Right hindlimb (tissue), 1 donor: ENCODE measurements at places on chromosomes 7 and 10.
A peak's percentile ranks its signal among the peaks of the same experiment; 100 is the strongest.

GRCh38 chr7:23181684-23182553 is at the start of gene NUP42:
Gene NUP42 (plus strand): TSS chr7:23182048. CDS start chr7:23182086, 38 bp downstream.
- peak; percentile 96 for DNase-seq

DNA sequence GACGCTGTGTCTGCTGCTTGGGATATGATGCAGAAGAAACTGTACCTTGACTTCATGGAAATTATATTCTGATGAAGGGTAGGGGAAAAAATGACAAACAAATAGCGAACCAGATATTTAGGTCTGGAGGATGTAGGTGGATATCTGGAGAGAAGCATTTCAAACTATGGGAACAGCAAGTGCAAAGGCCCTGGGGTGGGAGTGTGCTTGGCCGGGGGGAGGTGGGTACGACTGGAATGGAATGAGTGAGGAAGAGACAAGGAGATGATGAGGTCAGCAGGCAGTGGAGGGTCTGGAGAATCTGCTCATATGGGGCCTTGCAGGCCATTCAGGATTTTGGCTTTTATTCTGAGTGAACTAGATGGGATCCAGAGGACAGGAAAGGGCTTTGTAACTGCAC is 65.2 kb downstream of the TLL2 start:
- DNase-seq, result no peak

DNA sequence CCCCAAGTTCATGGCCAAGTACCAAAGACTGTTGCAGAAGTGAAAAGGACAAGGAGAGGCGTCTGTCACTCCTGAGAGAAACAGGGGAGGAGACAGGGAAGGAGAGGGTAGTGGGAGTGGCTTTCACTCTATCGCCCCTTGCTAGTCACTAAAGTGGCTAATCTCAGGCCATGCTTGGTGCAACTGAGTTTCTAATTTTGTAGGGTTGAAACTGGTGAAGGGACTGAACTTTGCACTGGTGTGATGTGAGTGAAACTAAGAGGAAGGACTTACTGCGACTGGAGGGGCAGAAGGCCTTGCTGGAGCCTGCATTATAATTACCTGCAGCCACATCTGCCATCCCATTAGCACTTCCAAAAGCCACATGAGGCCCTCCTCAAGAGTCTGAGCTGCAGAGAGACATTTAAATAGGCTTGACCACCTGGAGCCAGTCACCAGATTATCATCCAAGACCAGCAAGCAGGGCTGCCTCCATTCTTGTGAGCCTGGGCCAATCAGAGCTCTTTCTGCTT is 107.2 kb upstream of the EEPD1 start:
- no peak for DNase-seq

DNA sequence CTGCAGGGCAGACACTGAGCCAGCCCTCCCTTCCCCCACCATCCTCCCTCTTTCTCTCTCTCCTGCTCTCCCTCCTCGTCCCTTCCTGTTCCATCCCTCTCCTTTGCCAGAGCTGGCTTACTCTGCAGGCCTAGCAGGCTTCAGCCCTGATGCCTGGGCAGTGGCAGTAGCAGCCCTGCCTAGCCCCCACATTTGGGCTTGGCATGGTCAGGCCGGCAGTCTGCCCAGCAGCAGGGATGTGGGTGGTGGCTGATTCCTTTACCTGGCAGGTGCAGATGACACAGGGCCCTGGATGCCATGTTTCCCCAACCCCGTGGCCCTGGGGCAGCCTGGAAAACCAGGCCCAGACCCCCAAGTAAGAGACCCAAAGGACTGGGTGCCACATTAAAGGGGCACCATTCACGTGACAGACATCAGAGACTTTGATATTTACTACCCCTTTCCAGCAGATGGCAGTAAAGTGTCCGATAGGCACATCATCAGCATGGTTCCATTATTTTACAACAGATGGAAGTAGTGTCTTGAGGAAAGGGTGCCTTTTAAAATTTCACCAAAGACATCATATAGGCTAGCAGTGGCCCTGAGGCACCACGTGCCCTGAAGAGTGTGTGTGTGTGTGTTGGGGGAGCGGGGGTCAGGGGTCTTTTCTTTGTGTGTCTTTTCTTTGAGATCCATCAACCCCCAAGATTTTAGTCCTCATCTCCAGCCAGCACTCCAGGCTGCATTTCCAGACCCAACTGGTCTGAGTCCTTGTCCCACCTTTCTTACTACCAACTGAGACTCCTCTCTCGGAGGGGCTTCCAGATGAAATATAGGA is 5.9 kb downstream of the KCP start:
- DNase-seq, result no peak

DNA sequence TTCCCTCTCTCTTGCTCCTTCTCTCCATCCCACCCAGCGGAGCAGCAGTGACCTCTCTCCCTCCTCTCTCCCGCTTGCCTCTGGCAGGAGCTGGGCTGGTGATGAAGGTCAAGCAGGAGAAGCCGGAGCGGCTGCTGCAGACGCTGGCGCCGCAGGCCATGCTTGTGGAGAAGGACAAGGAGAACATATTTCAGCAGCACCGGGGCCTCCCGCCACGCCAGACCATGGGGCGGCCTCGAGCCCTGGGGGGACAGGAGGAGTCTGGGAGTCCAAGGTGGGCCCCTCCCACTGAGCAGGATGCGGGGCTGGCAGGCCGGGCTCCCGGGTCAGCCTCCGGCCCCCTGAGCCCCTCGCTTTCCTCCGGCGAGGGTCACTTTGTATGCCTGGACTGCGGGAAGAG is 17.3 kb downstream of the ZNF775 start:
- no peak for DNase-seq

DNA sequence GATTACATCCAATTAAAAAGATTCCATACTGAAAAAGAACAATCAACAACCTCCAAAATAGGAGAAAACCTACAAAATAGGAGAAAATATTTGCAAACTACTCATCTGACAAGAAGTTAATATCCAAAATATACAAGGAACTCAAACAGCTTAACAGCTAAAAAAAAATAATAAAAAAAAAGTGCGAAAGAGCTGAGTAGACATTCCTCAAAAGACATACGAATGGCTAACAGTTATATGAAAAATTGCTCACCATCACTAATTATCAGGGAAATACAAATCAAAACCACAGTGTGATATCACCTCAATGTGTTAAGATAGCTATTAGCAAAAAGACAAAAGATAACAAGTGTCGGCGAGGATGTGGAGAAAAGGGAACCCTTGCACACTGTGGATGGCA is 450.3 kb downstream of the PHTF2 start:
- no peak for DNase-seq

- DNase-seq, result no peak
Measured at GRCh38 chr7:14905764-14906163, 3.2 kb upstream of the DGKB start.

DNA sequence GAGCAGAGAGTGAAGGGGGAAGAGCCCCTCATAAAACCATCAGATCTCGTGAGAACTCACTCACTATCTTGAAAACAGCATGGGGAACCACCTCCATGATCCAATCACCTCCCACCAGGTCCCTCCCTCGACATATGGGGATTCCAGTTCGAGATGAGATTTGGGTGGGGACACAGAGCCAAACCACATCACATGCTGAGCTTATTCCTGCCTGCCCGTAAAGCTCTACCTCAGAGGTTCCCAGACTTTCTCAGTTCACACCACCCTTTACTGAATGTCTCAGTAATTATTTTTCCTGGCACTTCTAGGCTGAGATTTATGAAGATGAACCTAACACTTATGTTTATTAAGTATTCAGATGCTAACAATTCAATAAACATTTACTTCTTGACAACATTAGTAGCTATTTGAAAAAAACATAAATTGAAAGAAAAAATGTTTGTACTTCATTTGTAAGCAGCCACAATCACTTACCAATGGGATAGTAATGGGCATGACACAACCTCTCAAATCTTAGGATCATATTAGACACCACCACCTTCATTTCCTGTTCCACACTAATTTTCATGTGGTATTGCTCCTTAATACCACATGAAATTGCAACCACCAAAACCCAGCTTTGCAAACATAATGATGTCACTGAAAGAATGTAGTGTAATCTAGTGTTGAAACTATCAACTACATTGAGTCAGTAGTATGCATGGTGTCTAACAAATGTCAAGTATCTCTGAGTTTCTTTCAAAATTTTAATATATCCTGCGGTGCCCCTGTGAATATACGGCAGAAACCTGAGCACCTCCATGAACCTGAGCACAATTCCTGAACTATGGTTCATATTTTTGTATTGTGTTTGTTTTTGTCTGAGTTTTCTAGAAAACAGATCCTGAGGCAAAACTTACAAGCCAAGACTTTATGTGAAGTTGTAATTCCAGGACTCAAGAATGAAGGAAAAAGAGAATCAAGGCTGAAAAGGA is 4.5 kb upstream of the DGKI start:
- DNase-seq, result no peak

DNA sequence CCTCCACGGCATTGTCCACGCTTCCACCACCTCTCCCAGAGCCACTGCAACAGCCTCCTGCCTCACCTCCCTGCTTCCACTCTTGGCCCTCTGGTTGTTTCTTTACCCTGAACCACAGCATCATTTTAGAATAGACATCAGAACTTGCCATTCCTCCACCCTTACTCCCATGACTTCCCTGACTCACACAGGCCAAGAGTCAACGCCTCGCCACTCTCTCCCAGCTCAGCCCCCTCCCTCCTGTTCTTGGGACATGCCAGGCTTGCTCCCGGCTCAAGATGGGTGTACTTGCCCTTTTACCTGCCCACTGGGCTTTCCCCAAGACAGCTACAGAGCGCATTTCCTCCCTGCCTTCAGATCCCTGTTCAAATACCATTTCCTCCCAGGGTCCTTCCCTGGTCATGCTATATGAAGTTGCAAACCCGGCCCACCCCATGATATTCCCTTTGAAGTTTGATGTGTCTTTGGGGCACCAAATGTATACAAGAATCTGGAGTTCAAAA is 429.1 kb downstream of the RPS24 start:
- no peak for DNase-seq

DNA sequence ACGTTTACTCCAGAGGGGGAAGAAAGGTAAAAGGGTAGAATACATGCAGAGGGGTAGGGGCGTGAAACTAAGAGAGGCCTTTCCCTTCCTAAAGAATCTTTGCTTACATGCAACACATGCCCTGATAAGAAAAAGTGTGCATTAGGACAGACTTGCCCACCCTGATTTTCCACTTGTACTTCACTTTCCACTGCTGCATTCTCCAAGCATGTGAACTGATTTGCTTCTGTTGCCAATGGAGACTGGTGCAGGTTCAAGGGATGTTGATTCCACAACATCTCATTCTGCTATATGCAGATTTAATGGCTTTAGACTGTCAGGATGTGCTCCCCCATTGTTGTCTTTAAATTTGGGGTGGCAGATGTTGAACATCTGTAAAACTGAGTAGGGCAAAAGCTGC is 237.5 kb upstream of the TCF7L2 start:
- DNase-seq, result no peak

DNA sequence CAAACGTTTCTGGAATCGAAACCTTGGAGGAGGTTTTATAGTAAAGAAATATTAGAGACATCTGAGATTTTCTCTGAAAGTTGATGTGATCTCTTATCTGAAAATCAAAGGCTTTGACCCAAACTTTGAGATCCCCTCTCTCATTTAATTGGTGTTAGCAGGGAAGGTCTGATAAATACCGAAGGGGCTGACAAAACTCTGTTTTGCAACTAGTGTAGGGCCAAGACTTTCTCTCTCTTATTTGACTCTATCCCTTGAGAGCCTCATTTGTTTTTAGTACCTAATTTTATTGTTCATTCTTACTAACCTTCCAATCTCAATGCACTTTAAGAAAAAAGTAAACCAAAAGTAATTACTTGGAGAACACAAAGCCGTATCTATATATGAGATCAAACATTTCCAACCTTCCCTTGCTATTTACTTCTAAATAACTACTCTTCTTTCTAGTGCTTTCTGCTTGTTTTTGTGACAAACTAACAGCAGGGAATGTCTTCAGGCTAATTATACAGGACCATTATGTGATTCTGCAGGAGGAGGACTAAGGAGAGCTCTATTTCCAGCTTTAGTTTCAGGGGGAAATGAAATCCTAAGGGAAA is 33.4 kb upstream of the NPVF start:
- no peak for DNase-seq

DNA sequence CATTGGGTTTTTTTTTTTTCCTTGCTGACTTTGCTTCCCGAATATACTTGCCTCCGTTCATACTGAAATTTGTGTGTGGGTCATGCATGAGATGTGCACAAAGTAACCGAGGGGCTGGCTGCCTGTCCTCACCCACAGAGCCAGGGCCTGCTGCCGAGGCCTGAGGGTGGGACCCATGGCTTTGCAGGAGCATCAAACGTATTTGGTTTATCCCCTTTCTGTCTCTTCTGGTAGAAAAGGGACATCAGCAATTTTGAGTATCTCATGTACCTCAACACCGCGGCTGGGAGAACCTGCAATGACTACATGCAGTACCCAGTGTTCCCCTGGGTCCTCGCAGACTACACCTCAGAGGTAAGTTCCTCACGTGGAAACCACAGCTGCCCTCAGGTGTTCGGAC is 3.5 kb upstream of the LRRC18 start:
- DNase-seq, result no peak

DNA sequence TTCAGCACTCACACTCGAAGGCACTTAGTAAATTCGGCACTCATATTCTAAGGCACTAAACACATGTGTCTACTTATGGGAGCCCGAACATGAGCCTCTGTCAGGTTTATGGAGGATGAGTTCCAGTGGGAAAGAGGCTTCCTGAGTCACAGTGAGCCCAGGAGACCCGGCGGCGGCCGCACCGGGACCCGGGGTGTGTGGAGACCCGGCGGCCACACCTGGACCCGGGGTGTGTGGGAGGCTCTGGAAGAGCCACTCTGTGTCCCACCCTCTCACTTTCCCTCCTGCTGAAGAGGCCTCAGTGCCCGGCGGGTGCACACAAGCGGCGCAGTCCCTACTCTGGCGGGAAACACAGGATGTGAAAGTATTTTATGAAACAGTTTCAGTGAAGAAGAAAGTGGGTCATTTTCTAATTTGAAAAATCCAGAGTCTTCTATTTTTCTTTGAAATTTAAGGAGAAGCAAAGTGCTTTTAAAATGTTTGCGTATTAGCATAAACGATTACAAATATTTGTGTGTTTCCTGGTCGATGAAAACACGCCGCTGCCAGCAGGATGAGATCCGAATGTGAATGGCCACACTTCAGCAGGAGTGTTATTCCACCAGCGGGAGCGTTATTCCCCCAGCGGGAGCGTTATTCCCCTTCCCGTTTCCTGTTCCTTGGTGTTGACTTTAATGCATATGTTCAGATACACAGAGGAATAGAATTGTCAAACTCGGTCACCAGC is 625.1 kb downstream of the DNAJB6 start:
- no peak for DNase-seq

DNA sequence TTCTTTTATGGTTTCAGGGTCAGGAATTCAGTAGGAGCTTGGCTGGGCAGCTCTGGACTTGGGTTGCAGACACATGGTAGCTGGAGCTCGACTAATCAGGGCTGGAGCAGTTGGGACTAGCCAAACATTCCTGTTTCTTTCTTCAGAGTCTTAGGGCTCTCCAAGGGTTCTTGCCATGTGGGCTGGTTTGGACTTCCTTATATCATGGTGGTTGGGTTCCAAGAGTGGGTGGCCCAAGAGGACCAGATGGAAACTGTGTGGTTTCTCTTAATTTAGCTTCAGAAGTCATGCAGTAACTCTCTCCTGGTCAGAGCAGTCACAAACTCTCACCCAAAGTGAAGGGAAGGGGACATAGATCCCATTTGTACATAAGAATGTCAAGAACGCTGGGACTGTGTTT is 270.1 kb upstream of the FZD1 start:
- DNase-seq, result no peak

GRCh38 chr7:142796001-142796500 is 25.3 kb downstream of the PRSS2 start:
- no peak for DNase-seq
